Activated T-helper 1 cell treated with anti-CD3 and anti-CD28 coated beads, Interleukin-12 subunit alpha, Interleukin-12 subunit beta, Interleukin-2, Interleukin-4 antibody, amounts not matched to agents 30 ng/mL and 10 ng/mL and 1 ng/mL, durations not matched to agents 14 hours and 24 hours and 36 hours (primary cell): ENCODE measurements at places on chromosomes 6 and 20.

GRCh38 chr6:83193747-83194566 lies 800 bp downstream of the RWDD2A start:
- peaks cover 7% of the 10 kb centered on the region for H3K36me3 ChIP-seq
- H3K27me3 ChIP-seq, result peaks cover 2% of the 10 kb centered on the region
- H3K4me1 ChIP-seq, result peaks cover 36% of the 10 kb centered on the region
- H3K4me3 ChIP-seq, result peak overlapping the region; percentile 98
- H3K27ac ChIP-seq, result no peak overlapping the region
- DNase-seq, result peak; percentile 5

GRCh38 chr6:106530502-106530901 lies 98.8 kb downstream of the RTN4IP1 start:
- H3K4me3 ChIP-seq, result no peak overlapping the region
- DNase-seq, result no peak
- no peak overlapping the region for H3K27ac ChIP-seq
- peaks cover 66% of the 10 kb centered on the region for H3K4me1 ChIP-seq
- H3K27me3 ChIP-seq, result no peaks in the 10 kb centered on the region
- H3K36me3 ChIP-seq, result peaks cover 55% of the 10 kb centered on the region

GRCh38 chr6:31402324-31403282 lies 792 bp upstream of the MICA start:
- peaks cover 48% of the 10 kb centered on the region for H3K4me1 ChIP-seq
- peaks cover 2% of the 10 kb centered on the region for H3K36me3 ChIP-seq
- peak; percentile 25 for DNase-seq
- peaks cover 2% of the 10 kb centered on the region for H3K27me3 ChIP-seq
- H3K27ac ChIP-seq, result peak overlapping the region; percentile 84

- no peak overlapping the region for H3K4me3 ChIP-seq
- H3K27ac ChIP-seq, result no peak overlapping the region
- DNase-seq, result no peak
- H3K36me3 ChIP-seq, result peaks cover 2% of the 10 kb centered on the region
- H3K27me3 ChIP-seq, result no peaks in the 10 kb centered on the region
Measured at GRCh38 chr6:110564703-110565421, 88.4 kb upstream of the SLC22A16 start.

- peaks cover 3% of the 10 kb centered on the region for H3K36me3 ChIP-seq
- H3K4me3 ChIP-seq, result no peak overlapping the region
- H3K4me1 ChIP-seq, result peaks cover 7% of the 10 kb centered on the region
- H3K27ac ChIP-seq, result no peak overlapping the region
- no peak for DNase-seq
- peaks cover 6% of the 10 kb centered on the region for H3K27me3 ChIP-seq
Measured at GRCh38 chr20:1324598-1325172, 4.3 kb downstream of the SDCBP2 start.

- peak overlapping the region; percentile 90 for H3K27ac ChIP-seq
- no peaks in the 10 kb centered on the region for H3K27me3 ChIP-seq
- no peak for DNase-seq
- H3K4me3 ChIP-seq, result peak overlapping the region; percentile 72
- peaks cover 58% of the 10 kb centered on the region for H3K36me3 ChIP-seq
Measured at GRCh38 chr6:135212935-135213334, 31.8 kb downstream of the MYB start.

DNA sequence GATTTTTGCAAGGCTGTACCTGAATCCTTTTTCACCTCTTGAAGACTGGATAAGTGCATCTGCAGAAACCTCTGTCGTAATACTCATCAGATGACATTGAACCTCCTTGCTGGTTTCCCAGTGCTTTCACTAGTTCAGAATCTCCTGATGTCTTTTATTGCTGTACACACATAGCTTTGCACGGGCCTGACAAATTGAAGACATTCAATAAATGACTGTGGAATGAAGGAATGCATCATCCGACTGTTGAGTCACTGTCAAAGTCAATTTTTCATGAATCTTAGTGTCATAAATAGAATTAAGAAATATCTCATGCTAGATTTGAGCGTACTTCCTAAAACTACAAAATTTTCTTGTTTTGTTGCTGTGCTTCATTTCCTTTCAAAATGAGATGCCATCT lies 598.2 kb upstream of the MAP3K7 start:
- no peaks in the 10 kb centered on the region for H3K4me1 ChIP-seq
- H3K27me3 ChIP-seq, result no peaks in the 10 kb centered on the region
- no peaks in the 10 kb centered on the region for H3K36me3 ChIP-seq
- no peak for DNase-seq
- no peak overlapping the region for H3K4me3 ChIP-seq

- H3K4me1 ChIP-seq, result no peaks in the 10 kb centered on the region
- H3K27me3 ChIP-seq, result peaks cover 3% of the 10 kb centered on the region
- H3K27ac ChIP-seq, result no peak overlapping the region
- H3K36me3 ChIP-seq, result no peaks in the 10 kb centered on the region
- H3K4me3 ChIP-seq, result no peak overlapping the region
Measured at GRCh38 chr6:90989763-90990162, 402.9 kb upstream of the MAP3K7 start.

DNA sequence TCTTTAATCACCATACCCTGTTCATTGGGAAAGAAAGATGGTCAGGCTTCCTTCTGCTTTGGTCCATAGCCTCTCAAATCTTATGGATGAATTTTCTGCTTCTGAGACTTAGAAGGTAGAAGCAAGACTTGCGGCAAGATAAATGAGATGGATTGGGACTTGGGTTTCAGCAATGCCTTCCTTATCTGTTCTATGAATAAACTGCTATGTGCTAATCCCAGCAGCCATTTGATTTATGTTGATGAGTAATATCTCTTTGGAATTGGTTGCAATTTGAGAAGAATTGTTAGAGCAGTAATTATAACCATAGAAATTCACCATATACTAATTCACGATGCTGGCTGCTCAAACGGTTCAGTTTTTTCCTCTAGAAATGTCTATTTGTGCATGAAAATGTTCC lies 48.3 kb downstream of the TXLNB start:
- no peak overlapping the region for H3K4me3 ChIP-seq
- H3K36me3 ChIP-seq, result peaks cover 3% of the 10 kb centered on the region
- peaks cover 22% of the 10 kb centered on the region for H3K4me1 ChIP-seq
- H3K27me3 ChIP-seq, result peaks cover 2% of the 10 kb centered on the region
- H3K27ac ChIP-seq, result no peak overlapping the region

GRCh38 chr6:137150072-137150471 lies 23.4 kb downstream of the IL22RA2 start:
- no peak overlapping the region for H3K27ac ChIP-seq
- H3K36me3 ChIP-seq, result peaks cover 19% of the 10 kb centered on the region
- H3K4me1 ChIP-seq, result peaks cover 18% of the 10 kb centered on the region
- peaks cover 7% of the 10 kb centered on the region for H3K27me3 ChIP-seq
- DNase-seq, result no peak

GRCh38 chr6:134352786-134353480 lies 35.0 kb upstream of the SGK1 start:
- H3K36me3 ChIP-seq, result peaks cover 9% of the 10 kb centered on the region
- H3K27me3 ChIP-seq, result no peaks in the 10 kb centered on the region
- peaks cover 30% of the 10 kb centered on the region for H3K4me1 ChIP-seq
- peak overlapping the region; percentile 77 for H3K4me3 ChIP-seq
- peak overlapping the region; percentile 49 for H3K27ac ChIP-seq
